NCI-H1694 (cell line): ENCODE measurements at places on chromosomes 7 and 10.
A peak's percentile ranks its signal among the peaks of the same experiment; 100 is the strongest.

GRCh38 chr7:131108212-131108940 lies 219.3 kb upstream of the MKLN1 start:
- no peak for DNase-seq

GRCh38 chr10:4648999-4649398 lies 177.0 kb upstream of the AKR1E2 start:
- no peak for DNase-seq

GRCh38 chr10:130282492-130283218 lies 146.5 kb downstream of the GLRX3 start:
- DNase-seq, result no peak

- no peak for DNase-seq
Measured at GRCh38 chr7:115747174-115747573, 283.4 kb downstream of the TFEC start.

GRCh38 chr10:28892818-28893547 lies 215.7 kb downstream of the BAMBI start:
- no peak for DNase-seq

DNA sequence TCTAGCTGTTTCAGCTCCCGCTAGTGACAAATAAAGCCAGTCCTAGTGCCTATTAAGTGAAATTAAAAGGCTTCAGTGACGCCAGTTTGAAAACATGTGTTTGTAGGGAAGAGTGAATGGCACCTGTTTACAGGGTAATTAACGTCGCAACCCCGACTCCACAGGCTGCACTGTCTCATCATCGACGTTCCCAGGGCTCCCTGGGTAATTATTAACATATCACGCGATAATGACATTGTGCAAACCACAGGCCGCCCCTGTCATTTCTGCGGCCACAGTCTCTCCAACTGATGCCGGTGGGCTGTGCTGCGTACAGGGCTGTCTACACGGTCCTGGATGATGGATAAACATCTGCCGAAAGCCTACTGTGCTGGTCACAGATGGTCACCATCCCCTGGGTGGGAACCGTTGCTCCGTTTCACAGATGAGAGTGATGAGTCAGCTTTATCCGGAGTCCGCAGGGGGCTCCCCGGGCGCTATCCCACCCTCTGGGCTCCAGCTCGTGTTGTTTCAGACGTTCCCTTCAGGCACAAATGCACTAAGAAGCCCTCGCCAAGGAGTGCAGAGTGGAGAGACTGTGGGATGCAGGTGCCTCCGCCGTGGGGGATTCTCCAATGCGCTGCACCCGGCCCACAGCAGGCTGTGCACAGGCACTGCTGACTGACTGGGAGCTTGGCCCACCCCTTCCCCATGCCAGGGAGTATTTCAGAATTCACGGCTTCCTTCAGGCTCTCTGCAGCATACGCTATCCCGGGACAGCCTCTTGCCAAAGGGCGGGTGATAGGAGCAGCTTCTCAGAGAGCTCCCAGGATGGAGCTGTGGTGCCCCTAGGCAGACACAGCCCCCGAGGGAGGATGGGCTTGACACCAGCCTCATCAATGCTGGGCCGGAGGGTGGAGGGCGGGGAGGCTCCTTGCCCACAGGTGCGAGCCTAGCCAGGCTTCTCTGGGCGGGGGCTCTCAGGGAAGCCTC lies 491.8 kb upstream of the FOXK1 start:
- DNase-seq, result peak; percentile 70

DNA sequence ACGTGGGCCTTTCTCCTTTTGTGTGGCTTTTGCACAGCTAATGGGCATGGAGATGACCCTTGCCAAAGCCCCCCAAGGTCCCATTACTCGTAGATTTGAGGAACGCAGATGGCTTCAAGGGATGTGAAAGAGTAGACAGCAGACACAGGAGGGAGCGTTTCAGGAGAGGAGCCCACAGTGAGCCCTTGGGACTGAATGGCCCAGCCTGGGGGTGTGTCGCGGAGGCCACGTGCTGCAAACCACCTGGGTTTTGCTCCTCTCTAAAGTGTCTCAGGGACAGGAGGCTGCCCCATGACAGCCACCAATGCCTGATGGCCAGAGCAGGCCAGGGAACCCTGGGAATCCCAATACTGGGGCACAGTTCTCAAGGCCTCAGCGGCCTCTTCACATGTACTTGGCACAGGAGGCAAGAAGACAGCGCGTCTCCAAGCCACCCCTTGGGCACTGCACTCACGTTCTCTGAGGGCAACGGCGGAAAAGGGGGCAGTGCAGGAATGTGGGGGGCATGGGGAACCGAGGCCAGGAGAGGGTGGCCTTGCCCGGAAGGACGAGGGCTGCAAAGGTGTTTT lies 185.2 kb downstream of the WDR37 start:
- DNase-seq, result no peak

GRCh38 chr7:16926283-16926682 lies 44.5 kb upstream of the AGR3 start:
- DNase-seq, result no peak

DNA sequence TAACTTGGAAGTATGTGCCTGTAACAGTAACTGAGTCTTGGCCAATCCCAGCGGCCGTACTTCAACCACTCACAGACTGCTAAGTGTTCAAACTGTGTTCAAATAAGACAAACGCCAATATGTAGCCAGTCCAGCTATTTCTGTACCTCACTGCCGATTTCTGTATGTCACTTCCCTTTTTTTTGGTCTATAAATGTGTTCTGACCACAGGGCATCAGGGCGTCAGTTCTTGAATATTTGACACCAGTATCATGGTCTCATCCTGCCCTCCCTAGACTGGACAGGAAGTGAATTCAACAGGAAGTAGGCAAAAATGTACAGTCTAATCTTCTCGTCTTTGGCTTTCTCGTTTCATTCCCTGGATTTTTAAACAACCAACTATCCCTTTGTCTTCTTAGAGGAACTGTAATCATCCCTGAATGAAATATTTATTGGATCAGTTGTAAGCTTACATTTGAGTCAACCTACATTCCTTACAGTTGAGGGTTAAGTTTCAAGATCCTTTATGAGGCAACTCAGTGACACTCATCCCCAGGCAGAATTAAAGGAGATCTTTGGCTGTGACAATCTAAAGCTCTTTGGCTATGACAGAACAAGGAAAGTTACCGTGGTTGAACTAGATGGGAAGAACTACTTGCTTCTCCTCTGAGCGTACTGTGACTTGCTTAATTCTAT lies 232.7 kb downstream of the NSUN6 start:
- no peak for DNase-seq

DNA sequence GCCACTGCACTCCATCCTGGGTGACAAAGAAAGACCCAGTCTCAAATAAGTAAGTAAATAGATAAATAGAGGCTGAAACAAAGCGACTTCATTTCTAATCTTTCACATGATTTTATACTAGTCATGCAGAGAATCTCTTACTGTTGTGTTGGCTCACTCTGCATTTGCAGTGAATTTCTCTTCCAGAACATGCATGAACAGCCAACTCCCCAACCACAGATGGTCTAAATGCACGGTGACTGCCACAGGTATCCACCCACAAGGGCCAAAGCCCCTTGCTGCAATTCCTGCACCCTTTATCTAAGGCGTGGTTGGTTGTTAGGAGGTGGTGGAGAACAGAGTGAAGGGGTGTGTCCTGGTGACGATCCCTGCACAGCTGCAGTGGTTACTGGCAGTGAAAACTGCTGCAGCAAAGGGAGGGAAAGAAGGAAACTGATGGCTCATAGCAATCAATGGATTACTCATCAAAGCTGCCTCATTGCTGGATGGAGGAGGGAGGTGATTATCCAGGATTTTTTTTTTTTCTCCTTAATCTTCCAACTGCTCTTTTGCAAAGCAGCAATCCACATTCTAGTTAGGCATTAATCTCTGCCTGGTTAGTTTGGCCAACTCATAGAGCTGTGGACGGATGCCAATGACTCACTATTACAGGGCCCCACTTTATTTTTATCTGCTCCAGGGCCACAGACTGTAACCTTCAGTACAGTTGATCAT lies 50.6 kb downstream of the PRTFDC1 start:
- peak; percentile 17 for DNase-seq

GRCh38 chr7:90642978-90643377 lies 46.9 kb downstream of the CDK14 start:
- no peak for DNase-seq

DNA sequence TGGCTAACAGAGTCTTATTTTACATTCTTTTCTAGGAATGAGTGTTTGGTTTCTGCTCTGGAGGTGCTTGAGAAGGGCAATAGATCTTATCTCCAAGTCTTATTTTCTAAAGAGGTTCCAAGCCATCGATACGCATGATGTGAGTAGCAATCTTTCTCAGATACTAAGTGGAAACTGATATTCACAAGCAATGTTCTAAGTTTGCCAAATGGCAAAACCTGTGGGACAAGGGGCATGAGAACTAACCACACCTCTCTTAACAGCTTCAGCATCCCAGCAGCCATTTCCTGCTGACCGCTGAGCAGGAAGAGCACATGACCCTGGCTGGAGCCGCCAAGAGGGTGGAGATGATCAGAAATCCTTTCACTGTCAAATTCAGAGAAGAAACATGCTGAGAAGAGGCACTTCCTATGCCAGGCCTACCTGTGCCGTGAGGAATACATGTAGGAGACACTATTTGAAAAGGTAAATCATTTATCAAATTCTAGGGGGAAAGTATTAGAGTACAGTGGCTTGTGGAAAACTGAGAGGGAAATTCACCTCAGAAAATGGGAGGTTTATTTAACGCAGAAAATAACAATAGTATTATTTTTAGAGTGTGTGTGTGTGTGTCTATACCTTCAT lies 35.2 kb downstream of the CCDC71L start:
- no peak for DNase-seq

DNA sequence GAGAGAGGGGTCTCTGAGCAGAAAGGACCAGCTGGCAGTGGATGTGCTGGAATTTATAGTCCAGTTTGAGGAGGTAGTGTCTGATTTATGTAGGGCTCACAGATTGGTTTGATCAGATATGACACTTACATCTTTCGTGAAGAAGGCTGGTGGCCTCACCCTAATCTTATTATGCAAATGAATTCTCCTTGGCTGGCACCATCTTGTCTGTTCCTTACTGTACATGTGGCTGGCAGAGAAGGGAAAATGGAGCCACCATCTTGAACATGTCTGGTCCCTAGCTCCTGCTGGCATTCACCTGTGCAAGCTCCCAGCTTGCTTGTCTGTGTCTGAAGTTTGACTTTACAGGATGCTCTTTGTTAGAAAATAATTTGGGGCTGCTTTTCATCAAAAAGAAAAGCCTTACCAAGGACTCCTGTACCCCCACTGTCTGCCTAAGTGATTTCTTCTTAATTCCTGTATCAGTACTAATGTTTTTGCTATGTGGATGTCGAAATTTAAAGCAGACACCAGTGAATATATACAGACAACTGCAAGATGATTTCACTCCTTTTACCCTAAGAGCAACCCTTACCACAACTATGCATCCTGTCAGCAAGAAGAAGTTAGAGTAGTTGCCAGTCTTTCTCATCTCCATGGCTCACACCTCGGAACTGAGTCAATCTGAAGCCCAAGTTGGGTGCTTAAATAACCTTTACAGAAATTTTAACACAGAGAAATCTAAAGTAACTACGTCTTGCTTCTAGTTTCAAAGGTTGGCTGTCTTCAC lies 322.0 kb upstream of the SEMA3D start:
- no peak for DNase-seq

DNA sequence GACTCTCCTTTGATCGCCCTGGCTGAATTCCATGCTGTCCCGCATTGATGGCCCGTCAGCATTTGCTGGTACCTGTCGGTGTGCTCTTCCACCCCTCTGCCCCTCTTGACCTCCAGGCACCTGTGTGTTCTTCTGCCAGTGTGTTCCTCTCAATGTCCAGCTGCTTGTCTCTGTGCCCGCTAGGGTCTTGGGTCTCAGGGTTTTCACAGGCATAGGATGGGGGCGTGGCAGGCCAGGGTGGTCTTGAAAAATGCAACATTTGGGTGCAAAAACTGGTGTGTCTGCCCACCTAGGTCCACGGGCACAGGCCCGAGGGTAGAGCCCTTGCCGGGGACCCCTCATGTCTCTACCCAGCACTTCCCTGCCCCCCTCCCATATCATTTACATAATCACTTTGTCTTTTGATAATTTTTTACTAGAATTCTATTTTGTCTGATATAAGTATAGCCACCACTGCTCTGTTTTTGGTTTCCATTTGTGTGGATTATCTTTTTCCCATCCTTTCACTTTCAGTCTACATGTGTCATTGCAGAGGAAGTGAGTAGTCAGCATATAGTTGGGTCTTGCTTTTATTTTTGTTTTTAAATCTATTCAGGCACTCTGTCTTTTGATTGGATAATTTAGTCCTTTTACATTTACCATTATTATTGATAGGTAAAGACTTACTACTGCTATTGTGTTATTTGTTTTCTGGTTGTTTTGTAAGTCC lies 46.6 kb upstream of the ADRA2A start:
- DNase-seq, result no peak

DNA sequence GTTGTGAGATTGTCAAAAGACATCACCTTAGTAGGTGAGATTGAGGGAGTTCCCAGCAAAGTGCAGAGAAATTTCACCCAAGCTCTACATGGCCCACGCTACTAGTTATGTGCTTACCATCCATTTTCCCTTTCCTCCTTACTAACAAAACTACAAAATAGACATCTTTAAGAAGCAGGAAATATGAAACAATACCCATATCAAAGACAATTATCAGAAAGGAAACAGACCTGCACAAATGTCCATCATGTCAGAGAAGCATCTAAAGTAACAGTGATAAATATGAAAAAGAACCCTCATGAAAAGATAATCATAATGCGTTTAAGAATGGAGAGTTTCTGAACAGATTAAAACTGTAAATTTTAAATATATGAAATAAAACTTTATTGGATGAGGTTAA lies 28.2 kb downstream of the GIMAP4 start:
- DNase-seq, result no peak

DNA sequence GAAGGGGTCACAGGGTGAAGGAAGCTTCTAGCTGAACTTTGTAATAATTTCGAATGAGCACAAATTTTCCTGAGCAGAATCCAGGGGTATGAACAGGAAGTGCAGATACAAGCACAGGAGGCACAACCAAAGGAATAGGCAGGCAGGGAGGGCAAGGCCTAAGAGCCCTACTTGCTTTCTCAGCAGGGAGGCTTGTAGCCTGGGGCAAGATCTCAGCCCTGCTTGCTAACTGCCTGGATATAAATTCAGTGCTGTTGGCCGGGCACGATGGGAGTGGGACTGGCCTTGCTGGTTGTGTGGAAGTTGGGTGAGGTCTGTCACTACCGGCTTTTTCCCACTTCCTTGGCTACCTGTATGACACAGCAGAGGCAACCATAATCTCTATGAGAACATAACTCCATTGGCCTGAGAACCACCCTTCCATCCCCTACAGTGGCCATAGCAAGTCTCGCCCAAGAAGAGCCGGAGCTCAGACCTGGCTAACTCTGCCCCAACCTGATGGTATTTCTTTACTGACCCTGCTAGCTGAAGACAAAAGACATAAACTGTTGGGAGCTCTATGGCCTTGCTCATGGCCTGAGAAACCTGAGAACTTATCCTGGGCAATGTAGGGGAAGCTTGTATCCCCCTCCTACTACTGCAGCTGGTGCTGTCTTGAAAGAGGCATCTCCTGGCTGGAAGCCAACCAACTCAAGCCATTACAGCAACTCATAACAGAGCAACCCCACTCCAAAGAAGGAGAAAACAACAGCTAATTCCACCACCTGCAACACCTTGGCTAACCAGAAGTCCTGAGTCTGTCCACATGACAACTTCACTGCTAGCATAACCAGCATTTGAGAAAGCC lies 27.6 kb downstream of the CLDN12 start:
- DNase-seq, result no peak

- DNase-seq, result no peak
Measured at GRCh38 chr7:100087055-100087750, 1.6 kb upstream of the COPS6 start.

GRCh38 chr10:22464966-22465629 lies 119.8 kb downstream of the SPAG6 start:
- no peak for DNase-seq

- DNase-seq, result no peak
Measured at GRCh38 chr10:15137036-15137359, 31.5 kb downstream of the NMT2 start.
